ENCODE measurements at places on chromosomes 7 and 10.

DNA sequence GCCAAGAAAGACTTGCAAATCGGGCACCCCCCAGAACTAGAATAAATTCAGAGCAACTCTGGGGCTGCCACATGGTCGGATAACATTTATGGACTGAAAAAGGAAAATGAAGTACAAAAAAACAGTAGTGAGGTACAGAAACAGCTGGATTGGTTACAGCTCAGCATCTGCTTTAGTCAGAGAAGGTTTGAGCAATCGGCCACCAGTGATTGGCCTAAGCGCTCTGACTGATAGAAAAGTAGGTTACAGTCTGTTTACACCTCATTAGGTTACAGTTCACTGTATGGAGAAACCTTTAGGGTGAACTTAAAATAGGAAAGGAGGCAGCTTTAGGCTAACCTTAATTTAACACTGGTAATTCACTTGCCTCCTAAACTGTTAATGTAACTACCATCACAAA is 102.0 kb upstream of the DKK1 start:
- no peak for DNase-seq

DNA sequence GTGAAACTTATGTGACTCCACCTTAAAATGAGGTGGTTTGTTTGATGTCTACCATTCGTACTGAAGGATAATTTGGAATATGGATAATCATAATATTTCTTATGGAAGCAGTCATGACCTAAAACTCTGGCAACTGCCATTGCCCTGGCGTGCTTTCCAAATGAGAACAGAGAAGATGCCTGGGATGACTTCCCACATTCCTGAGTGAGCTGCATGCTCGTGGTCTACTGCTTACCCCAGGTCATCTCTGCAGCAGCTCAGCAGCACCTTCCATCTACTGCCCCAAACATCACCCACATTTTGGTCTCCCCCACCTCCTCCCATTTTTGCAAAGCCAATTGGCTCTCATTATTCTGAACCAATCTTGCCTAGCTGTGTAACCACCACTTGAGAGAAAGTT is 40.1 kb downstream of the LYZL1 start:
- no peak for DNase-seq

DNA sequence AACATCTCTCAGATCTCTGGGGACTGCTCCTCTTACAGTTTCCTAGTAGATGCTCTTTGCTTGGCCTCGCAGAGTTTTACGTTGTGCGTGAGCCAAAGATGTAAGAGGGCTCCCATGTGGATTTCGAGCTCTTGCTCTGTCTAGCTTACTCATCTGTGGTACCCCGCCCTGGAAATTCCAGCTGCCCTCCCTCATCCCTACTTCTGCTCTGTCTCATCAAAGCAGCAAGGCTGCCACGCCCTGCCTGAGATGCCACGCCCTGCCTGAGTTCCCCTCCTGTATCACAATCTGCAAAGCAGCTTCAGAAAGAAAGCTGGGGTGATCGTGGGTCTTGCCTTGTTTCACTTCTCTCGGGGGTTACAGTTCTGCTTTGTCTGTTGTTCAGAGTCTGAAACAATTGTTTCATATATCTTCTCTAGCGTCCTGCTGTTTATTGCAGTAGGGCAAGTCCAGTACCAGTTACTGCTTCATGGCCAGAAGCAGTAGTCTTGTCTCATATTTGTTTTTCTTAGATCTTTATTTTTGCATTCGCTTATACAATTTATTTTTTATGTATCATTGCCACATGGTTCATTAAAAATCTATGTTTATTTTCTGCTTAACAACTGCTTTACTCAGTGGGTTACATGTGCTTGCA is 36.1 kb upstream of the CCNY start:
- DNase-seq, result no peak

DNA sequence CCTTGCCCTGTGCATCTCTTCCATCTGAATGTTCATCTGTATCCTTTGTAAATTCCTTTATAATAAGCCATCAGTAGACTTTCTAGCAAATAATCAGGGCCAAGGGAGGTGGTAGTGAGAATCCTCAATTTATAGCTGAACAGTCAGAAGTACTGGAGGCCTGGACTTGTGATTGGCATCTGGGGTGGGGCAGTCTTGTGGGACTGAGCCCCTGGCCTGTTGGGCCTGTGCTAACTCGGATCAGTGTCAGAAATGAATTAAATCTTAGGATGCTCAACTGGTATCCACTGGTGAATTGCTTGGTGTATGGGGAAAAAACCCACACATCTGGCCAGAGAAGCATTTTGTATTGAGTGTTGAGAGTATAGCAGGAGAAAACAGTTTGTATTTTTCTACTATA is 481.8 kb downstream of the GLRX3 start:
- DNase-seq, result no peak

DNA sequence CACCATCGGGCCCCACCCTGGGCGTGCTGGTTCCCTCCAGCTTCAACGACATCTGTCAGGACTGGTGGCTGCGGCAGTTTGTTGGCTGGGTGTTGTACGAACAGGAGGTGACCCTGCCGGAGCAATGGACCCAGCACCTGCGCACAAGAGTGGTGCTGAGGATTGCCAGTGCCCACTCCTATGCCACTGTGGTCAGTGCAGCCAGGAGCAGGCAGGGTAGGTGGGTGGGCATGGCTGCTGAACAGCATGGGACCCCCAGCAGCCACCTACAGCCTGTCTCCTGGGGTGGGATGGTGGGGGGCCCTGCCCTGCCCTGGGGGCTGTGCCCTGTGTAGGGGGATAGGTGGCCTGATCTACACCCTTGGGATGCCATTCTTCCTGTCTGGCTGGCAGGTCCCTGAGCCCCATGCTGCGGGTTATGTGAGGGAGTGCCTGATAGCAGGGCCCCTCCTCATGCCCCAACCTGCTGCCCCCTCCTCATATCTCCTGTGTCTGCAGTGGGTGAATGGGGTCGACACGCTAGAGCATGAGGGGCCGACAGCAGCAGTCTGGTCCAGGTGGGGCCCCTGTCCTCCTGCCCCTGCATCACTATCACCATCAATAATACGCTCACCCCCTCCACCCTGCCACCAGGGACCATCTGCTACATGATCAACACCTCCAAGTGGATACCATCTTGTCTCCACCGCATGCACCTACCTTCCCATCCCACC is 56.9 kb downstream of the ZNF727 start:
- DNase-seq, result no peak

DNA sequence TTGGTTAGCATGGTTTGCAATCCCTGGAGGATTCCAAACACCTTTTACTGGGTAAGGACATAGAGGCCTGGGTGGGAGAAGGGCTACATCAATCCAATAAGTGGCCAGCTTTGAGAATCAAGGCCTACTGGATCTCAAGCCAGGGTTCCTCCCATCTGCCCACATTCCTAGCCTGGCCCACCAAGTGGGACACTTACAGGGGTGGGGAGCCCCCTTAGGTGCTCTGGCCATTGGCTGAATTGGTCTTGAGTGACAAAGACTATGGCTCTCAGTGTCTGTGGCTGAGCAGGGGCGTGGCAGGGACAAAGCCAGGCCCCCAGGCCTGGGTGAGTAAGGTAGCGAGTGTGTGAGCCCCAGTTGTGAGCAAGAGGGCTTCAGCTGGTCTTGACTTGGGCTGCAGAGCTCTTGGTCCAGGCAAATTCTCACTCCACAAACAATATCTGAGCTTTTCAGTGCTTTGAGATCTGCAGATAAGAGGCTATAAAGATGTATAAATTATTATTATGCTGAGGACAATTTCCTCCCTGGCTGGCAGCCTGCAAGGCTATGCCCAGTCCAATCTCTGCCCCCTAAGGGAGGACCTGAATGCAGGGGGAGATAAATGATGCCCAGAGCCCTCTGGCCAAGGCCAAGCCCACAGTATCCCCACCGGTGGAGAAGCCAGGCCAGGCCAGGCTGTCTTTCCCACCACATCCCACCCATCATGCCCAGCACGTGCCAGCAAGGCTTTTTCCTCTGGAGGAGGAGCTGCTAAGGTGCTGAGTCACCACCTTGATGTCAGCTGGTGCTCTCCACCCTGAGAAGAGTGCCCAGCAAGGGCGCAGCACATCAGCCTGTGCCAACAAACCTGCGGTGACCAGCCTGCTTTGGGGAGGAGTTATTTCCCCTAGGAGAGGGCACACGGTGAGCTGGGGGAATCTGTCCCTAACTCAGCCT is 80.7 kb upstream of the DUSP5 start:
- DNase-seq, result no peak

DNA sequence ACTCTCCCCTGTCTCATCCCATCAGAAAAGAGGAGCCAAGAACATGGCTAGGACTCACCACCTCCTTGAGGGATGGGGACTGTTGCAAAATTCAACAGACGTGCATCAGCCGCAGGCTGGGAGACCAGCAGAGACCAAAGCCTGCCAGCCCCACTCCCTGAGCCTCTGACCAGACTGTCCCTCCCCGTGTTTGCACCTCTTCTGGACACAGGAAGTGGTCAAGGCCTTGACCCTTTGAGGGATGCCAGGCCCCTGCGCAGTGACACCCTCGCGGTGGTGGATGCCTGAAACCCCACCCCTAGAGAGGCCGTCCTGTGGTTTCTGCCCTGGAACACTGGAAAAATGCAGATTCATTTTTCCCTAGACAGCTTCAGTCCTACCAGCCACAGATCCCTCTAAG is 128.4 kb upstream of the TCF7L2 start:
- no peak for DNase-seq

- no peak for DNase-seq
Observed at GRCh38 chr7:30113144-30113543, 21.6 kb upstream of the MTURN start.

- no peak for DNase-seq
Observed at GRCh38 chr7:5255832-5256231, 26.9 kb upstream of the SLC29A4 start.

DNA sequence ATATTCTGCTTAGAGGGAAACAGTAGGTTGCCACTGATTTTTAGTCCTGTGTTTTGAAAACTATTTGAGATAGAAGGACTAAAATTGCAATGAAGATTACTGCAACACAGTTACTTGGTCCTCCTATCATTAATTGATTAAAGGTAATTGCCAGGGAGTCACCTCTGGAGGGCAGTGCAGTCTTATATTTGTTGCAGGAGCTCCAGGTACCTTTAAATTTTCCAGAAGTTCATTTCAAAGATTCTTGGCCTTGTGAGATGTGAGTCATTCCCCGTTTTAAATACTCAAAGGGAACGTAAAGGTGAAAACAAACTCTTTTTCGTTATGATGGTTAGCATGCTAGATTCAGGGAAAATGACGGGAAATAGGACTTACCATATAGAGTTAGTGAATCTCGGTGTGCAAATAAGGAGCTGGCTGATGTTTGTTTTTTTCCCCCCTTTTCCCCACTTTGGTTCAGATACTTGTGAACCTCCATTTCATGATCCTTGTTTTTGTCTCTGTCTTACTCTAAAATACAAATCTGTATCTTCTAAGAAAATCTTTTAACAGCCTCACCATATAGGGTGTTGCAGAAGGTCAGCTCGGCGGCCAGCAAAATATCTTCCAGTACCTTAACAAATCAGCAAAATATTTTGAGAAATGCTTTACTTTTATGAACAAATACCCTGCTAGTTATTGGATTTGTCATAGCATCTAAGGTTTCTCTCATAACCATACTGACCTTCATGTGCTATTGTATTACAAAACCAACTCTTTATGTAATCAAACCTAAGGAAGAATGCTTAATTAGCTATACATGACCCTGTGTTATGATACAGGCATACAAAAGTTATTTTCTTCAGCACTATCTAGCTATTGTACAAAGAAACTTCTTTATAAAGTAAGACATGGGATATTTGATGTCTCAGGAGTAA is 143.0 kb upstream of the HDAC9 start:
- peak; percentile 9 for DNase-seq

All from Jurkat, Clone E6-1 (cell line).